ENCODE measurements at places on chromosomes 16 and 17.

DNA sequence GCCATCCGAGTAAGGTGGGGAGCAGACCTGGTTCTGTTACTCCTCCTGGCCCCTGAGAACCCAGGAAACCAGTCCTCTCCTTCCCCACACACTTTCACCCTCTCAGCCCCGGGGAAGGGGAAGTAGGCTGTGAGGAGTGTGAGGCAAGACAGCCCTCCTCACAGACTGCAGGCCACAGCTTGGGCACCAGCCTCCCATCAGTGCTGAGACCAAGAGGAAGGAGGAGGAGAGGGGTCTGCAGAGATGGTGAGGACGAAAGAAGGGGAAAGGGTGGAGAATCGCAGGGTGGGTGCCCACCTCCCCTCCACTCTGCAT lies 7.0 kb downstream of the G6PC3 start:
- DNase-seq, result no peak

DNA sequence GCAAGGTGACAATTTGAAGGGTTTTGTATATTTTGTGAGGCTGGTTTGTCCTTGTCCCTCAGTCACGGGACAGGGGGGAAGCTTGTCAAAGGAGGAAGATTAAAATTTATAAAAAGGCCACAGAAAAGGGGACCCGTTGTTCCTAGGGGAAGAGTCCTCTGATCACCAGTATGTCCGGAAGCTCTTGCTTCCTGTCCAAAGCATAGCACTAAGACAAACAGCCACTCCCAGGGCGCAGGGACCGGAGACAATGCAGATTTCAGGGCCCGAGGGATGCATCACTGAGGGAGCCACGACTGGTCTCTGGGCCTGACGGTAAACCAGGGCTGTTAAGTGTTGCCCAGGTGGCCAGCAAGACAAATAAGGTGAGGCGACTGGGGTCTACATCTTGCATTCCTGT lies 95.2 kb downstream of the MAF start:
- no peak for DNase-seq

GRCh38 chr17:7842380-7843256 lies 8.6 kb downstream of the KDM6B start:
- peak; percentile 83 for DNase-seq

GRCh38 chr16:12784076-12784475 lies 19.6 kb downstream of the CPPED1 start:
- DNase-seq, result no peak

GRCh38 chr17:77754956-77755355 lies 203.5 kb upstream of the TNRC6C start:
- no peak for DNase-seq

DNA sequence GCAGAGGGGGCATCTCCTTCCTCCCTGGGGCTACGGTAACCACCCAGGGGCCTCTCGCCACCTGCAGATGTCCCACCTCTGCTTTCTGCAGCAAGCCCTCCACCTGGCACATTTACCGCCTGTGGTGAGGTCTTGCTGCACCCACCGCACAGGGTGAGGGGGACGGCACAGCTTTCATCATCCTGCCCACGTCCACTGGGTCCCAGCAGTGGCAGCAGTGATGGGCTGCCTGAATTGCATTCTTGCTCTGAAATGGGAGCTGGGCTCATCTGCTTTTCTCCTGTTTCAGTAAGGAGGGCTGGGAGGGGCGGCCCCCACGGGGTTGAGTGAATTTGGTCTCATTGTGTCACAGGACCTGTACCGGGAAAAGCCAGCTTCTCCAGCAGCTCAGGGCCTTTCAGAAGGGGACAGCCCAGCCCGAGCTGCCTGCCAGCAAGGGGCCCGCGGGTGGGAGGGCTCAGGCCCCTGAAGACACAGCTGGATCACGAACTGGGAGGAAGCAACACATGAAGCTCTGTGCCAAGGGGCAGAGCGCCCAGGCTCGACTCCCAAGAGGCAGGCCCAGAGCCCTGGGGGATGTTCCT lies 12.7 kb downstream of the DNAAF8 start:
- DNase-seq, result no peak

DNA sequence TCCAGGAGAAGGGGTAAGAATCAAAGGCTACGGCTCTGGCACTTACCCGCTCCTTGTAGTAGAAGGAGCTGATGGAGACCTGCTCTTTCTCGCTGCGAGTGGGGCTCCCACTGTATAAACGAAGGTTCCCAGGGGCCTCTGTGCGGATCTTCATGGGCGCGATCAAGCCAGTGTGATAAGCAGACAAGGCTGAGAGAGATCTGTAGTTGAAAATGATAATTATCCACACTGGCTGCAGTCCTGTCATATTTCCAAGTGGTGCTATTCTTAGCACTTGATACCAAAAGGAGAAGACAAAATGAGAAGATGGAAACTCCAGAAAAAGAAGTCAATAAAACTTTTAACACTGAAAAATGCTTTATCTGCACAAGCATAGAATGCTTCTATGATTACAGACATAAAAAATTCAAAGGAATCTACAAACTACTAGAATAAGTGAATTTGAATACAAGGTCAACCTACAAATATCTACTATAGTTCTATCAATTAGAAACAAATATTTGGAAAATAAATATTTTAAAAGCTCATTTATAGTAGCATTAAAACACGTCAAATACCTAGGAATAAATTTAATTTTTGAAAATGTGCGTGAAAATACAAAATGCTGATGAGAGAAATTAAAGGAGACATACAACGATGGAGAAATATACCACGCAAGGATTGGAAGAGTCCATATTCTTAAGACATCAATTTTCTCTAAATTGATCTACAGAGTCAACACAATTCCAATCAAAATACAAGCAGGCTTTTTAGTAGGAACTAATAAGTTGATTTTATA lies 80.8 kb downstream of the WDR59 start:
- DNase-seq, result no peak

- no peak for DNase-seq
Observed at GRCh38 chr17:38598536-38598935, 7.2 kb downstream of the SRCIN1 start.

DNA sequence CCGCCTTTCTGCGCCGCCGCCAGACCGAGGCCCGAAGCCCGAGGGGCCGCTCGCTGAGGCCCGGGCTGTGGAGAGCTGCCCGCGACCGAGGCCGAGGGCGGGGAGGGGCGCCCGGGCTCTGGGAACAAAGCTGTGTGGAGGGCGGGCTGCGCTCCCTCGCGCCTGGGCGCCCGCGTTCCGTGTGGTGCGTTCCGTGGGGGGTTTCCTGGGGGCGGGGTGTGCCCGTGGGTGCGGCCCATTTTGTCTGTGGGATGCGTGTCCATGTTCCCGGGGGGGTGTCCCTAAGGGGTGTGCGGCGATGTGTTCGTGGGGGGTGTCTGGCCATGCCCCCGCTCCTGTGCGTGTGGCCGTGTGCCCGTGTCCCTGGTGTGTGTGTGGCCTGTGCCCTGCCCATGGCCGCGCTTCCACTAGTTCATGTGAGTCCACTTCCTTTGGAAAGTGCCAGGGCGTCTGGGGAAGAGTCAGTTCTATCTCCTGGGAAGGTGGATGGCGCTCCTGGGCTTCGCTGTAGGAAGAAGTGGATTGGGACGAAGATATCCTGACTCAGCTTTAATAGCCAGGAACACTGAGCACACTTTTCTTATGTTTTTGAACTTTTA lies 520 bp downstream of the JPT2 start:
- DNase-seq, result peak; percentile 28

DNA sequence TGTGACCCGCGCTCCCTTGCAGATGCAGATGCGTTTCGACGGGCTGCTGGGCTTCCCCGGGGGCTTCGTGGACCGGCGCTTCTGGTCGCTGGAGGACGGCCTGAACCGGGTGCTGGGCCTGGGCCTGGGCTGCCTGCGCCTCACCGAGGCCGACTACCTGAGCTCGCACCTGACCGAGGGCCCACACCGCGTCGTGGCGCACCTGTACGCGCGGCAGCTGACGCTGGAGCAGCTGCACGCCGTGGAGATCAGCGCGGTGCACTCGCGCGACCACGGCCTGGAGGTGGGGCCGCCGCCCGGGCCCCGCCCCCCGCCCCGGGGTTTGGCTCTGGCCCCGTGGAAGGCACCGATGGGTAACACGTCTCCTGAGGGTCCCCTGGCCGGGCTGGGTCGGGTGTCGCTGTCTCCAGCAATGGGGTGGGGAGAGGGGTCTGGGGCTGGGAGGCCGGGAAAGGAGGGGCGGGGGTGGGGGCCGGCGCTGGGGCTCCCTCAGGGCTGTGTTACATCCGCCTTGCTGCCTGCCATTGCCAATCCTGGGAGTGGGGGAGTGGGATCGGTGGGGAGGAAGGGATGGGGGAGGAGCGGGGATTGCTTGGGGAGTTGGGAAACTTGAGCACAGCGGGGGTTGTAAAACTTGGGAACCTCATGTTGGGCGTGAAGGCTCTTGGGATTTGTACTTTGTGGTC lies 737 bp downstream of the NUDT16L1 start:
- DNase-seq, result no peak

DNA sequence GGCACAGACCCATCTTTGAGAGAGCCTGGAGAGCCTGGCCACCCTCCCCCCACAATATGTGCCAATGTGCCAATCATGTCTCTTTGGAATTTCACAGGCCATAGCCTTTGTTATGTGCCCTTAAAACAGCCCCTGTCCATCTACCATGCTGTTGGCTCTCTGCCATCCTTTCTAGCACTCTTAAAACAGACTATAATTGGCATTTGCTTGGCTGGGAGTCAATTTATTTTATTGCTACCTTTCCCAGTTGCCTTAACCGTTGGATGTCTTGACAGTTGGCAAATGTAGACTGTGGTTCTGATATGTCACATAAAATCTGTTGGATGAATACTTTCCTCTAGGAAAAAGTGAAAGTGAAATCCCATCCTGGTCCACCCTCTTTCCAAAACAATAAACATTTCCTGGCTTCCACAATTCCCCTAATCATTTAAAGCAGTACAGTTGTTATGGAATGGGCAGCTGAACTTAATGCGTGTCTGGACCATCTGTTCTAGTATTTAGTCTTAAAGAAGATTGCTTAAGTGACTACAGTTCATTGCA lies 394.0 kb downstream of the KCNJ2 start:
- DNase-seq, result no peak

DNA sequence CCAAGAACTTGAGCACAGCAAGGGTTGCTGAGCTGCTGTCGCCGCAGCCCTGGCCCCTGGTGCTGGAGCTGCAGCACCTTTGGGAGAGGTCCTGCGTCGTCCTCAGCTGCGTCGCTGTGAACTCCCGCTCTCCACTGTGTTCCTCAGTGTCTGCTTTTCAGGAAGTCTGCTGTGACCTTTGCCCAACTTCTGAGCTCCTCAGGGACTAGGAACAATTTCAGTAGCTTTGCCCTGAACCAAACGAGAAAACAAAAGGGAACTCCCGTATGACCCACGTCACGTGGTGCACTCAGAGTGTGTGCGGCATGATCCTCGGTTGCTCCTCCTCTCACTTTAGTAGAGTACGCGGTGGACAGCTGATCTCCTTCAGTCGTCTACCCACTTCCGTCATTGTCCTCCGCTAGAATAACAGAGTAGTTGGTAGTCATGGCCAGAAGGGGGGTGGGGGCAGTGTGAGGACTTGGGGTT lies 44.2 kb downstream of the WDR45B start:
- DNase-seq, result no peak

Measured in T1000 (cell line).